Activated CD4-positive, alpha-beta memory T cell treated with anti-CD3 and anti-CD28 coated beads for 36 hours (primary cell): ENCODE measurements at places on chromosomes 12 and 14. TPM values are rescaled to one million over a fixed set of nuclear protein-coding genes. Genes with fewer than 3 reads are reported as not detected.

DNA sequence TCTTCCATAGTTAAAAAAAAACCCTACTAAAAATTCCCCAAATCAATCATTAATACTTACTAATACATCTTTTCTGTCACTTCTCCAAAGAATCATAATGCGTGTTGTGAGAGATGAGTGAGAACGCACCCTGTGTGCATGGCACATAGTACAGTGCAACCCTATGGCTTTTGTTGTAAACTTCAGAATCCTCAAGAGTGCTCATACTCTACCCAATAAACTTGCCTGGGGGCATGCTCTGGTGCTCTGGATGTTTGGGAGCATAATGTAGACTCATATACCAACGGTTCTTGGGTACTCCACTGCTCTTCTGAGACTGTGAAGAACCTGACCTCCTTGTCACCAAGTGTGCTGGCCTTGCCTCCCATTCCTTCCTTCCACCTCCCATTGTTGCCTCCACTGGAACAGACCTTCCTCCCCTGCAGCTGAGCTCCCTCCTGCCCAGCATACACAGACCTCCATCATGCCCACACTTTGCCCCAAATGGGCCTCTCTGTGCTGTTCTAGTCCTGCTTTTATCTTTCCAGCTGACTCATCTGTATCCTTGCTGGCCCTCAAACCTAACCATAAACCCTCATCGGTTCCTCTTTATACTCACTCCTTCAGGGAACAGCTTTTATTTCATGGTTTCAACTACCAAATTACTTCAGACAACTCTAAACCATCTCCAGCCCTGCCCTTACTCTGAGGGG lies 8.9 kb downstream of the DCP1B start:
- peak; percentile 33 for DNase-seq

DNA sequence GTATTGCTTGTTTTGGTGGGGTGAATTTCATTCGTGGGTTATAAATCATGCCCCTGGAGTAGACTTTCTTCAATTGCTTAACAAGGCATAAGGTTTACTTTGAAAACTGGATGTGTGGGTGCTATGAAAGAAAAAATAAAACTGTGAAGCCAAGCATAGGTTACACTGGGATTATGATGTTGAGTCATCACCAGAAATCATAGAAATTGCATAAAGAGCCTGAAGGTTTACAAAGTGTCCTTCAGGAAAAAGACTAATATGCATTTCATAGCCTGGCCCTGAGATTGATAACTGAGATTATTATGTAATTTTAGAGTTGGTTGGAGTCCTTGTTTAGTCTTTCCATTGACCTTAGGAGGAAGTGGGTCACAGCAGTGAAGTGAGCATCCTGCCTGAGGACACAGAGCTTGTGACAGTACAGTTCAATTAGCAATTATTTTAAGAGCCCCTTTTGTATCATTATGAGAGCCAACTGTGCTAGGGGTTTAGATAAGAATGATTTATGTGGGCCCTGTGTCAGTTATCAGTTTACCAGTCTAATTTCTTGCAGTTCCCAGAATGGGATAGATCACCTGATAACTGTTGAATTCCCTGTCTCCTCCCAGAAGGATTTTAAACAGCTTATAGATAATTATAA lies 13.6 kb downstream of the LRRK2 start:
- DNase-seq = no peak

DNA sequence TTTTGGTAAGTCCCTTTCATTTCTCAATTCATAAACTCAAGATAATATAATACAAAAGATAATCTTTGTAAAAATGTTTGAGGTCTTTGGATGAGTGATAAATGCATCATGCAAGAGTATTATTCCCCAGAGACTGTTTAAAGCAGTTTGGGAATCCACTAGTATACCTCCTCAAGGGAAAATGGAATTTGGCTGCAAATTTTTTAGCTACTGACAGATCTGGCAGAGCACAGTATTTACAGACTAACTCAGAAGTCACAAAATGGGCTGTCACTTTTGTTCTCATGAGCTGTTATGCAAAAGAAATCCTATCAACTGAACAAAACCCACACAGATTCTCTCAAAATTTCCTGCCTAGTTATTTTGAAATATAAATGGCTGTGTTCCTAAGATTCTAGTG lies 9.9 kb downstream of the SPIC start:
- DNase-seq = no peak

Gene TMEM52B
- total RNA-seq = not detected

DNA sequence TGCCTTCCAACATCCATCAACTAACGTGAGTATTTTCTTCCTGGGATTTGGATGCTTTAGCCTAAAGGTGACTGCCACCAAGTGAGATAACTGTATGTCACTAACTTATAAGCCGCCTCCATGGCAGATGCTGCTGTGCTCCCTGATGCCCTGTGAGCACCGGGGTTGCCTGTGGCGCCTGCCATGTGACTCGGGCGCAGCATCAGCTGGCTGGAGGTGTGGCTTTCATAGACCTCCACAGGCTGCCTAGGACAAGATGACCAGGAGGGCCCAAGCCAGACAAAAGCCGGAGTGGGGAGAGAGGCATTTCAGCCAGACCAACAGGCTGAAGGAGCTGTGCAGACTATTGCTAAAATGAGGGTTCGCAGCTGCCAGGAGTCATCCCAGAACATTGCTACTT lies 55.7 kb downstream of the ANAPC7 start:
- no peak for DNase-seq

DNA sequence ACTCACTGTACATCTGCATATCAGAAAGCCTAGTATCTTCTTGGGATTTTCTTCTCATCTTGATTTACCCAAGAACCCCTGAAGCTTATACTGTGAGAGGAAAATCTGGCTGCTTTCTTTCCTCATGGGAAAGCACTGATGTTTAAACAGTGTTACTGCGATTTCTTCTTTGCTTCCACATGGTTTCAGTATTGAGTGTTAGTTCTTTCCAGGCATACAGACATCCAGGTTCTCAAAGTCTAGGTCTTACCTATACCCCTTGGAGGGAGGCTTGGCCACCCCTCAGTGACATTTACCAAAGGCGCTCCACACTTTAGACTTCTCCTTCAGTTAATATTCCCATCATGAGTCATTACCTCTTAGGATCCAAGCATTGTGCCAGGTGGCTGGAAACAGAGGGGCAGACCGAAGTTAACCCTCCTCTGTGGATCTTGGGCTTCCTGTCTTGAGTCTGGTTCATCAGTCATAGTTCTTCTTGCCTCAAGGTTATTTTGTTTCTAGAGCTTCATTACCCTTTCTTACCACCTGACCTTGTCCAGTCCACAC lies 79.1 kb downstream of the TMEM117 start:
- DNase-seq = no peak

Gene GPR132
- total RNA-seq = 34.2 TPM

Gene CPM
- 19.8 TPM for total RNA-seq

DNA sequence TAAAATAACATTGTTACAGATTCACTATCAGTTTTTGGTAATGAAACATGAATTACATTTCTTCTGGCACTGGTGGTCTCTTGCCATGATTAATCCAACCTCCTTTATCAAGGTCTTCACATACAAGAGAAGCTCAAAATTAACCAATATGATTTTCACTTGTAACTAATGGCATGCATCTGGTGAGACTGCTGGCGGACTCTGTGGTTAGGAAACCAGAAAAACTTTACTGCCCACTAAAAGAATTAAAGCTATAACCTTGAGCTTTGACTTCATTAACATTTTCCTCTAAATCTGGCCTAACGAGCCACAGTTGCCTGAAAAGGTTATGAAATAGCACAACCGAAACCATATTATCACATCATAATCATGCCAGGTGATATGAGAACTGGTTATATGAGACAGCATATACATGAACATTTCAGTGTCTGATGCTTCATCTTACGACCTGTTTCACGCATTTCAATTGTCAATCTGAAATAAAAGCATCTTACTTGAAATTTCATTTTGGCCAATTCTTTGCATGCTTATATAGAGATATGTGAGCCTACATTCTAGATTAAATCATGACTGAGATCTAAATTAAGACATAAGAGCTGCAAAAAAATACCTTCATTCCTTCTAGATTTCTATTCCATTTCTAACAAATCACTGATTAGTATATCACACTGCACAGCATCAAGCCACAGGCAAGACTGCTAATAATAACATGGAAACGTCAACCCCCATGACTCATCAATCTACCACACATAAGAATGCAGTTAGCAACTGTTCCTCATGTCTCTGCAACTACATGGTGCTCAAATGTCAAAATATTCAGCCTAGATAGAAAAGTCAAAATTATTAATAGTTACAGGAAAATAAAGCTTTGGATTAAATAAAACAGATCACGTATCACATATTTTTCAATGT lies 89.3 kb downstream of the OSBPL8 start:
- DNase-seq = no peak

- no peak for DNase-seq
These were observed 45.4 kb downstream of the ANO2 start for GRCh38 chr12:5899675-5900074.

DNA sequence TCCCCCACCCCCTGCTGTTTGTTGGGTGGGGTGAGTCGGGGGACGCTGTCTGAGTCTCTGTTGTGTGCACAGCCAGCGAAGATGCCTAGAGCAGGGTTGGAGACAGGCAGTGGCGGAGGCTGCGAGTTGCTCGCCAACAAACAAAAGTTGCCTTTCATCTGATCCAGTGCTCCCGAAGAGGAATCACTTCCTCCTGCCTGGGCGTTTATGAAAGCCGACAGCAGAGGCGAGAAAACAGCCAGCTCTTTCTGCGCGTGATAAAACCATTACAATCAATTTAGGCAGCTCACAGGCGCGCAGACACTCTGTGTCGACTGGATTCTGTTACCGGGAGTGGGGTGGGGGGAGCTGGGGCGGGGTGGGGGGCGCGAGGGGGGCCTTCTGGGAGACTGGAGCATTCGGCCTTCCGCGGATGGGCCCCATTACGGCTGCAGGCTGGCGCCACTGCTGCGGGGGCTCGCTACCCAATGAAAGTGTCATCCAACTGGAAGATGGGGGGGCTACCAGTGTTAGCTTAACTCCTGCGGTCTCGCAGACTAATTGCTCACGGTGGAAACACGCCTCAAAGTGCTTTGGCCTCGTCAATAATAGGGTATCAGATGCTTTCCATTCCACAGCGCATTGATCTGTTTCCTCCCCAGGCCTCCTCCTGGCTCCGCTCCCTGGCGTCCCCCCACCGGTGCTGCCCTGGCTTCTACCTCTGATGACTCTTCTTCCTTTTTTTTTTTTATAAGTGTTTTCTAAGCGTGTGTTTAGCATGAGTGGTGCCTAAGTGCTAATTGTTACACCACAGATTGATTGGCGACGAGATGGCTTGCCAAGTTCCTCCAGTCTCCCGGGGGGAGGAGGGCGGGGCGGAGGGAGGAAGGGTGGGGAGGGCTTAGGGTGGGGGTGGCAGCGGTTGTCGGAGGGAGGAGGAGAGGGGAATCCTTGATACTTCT lies 678.4 kb downstream of the MED13L start:
- DNase-seq = no peak

GRCh38 chr14:58027904-58028303 lies 124.1 kb downstream of the ARMH4 start:
- DNase-seq = no peak

DNA sequence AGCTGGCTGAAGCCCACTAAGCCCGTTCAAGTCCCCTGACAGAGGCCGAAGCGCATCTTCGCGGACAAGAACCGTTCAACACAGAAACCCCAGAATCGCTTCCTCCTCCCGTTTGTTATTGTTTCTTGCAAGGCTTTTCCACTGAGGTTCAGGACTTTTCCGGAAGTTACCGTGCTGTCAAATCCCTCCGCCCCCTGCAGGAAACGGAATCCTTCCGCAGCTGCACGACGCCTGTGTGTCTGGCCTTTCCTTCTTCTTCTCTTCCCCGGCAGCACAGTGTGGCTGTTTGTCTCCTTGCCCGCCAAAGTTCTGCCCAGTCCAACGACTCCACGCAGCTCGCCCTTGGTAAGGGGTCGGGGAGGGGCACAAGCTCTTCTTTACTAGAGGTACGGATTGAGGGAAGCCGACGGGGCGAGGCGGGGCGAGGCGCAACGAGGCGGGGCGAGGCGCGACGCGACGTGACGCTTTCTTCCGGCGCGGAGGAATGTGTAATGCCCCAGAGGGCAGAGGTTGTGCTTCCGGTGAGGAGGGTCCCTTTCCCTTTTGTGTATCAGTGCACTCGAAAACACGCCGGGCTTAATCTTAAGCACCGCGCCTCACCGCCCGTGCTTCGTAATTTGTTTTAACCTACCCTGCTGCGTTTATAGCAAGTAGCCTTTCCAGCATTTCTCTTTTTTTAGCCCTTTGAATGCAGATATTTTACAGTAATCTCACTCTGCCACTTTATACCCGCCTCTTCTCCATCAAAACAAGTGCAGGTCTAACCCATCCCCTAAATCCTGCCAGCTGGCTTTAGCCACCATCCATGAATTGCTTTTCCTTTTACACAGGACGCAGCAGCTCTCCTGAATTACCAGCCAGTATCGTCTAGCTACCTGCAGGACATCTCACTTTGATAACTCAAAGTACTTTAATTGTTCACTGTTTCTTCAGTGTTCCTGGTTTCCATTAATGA lies at the start of gene KDM5A:
Gene KDM5A, minus strand, starts transcription at position 179 of the 955 bp plus-strand sequence. CDS start 229 bp downstream, outside the sequence.
- DNase-seq = peak; percentile 95

GRCh38 chr12:25387732-25388050 lies 137.0 kb upstream of the KRAS start:
- DNase-seq = no peak

- DNase-seq = peak; percentile 52
These were observed 3.0 kb downstream of the WNT1 start for GRCh38 chr12:48980953-48981756.

GRCh38 chr14:92217936-92218335 lies 96.2 kb downstream of the CPSF2 start:
- DNase-seq = no peak

- no peak for DNase-seq
These were observed 22.4 kb upstream of the LRRC10 start for GRCh38 chr12:69633061-69633460.

DNA sequence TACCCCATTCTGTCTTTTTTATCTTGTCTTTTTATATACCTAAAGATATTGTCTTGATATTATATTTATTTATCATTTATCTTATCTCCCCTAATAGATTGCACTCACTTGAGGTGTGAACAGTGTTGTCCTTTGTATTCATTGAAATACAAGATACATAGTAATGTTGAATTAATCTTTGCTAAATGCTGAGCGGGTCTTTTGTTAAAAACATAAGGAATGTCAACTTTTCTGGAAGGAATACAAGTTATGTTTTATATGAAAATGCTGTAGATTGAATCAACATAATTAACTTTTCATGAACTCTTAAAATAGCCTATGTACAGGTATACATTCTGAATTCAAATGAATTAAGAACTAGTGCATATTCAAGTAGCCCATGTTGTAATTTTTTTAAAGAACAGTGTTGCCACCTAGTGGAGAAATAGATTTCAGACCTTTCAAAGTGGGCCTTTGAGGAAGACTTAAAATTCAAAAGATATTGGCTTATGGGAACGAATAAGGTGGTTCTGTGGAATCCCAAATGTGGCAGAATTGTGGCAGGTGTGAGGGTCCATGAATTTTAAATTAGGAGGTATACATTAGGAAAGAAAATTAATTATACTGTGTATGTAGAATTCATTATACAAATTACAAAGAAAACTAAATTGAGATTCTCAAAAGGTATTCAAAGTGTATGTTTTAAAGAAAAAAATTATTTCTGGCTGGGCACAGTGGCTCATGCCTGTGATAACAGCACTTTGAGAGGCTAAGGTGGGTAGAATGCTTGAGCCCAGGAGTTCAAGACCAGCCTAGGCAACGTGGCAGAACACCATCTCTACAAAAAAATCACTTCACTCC lies 19.1 kb downstream of the BBOF1 start:
- DNase-seq = no peak

- DNase-seq = peak; percentile 30
These were observed 991 bp upstream of the RCOR1 start for GRCh38 chr14:102591372-102591943.

Gene SDR39U1
- 43.8 TPM for total RNA-seq

Gene MARK3
- total RNA-seq = 63.4 TPM

- DNase-seq = no peak
These were observed 131.2 kb downstream of the CRADD start for GRCh38 chr12:93808169-93808899.

GRCh38 chr12:67964456-67964855 lies 24.8 kb upstream of the IFNG-AS1 start:
- no peak for DNase-seq
